ENCODE measurements at places on chromosomes 1 and 21.

- peak; percentile 72 for DNase-seq
These were observed 170.4 kb downstream of the TGFBR3 start for GRCh38 chr1:91715416-91716000.

DNA sequence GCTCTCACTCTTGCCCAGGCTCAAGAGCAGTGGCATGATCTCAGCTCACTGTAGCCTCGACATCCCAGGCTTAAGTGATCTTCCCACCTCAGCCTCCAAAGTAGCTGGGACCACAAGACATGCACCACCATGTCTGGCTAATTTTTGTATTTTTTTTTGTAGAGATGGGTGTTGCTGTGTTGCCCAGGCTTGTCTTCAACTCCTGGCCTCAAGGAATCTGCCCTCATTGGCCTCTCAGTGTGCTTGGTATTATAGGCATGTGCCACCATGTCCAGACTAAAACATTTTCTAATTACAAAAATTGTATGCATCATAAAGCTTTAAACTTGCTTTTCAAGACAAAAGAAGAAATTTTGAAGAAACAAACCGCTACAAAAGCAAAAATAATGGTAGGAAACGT is 20.1 kb downstream of the CBR1 start:
- no peak for DNase-seq

- DNase-seq, result no peak
These were observed 41.2 kb upstream of the IFNLR1 start for GRCh38 chr1:24228311-24228710.

- no peak for DNase-seq
These were observed 258.3 kb downstream of the TOMM20 start for GRCh38 chr1:234870020-234870981.

DNA sequence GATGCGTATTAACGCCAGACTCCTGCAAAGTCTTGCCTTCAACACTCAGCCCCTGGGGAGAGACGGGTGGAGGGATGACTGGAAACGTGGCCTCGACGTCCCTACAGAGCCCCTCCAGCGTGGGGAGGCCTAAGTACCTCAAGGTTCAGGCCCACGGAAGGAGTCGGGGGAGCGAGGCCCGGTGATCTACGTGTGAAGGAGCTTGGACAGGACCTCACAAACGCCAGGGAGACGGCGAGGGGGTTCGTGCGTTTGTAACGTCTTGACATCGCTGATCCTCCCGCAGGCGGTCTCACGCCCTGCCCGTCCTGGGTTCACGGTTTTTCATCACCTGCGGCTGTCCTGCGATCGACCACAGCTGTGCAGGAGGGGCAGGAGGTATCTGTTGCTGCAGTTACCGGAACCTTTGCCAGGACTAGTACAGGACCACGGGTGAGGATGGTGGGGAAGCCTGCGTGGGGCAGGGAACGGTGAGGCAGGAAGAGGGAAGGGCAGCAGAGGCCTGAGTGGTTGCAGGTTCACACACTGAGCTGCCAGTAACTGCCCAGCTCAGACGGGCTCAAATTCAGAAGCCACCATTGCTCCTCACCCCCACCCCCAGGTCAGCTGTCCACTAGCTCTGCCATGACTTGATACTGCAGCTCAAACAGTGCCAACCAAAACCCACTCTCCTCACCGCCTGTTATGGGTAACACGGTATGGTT is 889 bp upstream of the CCNL2 start:
- no peak for DNase-seq

GRCh38 chr1:8076176-8076575 is 50.1 kb upstream of the ERRFI1 start:
- DNase-seq, result no peak

DNA sequence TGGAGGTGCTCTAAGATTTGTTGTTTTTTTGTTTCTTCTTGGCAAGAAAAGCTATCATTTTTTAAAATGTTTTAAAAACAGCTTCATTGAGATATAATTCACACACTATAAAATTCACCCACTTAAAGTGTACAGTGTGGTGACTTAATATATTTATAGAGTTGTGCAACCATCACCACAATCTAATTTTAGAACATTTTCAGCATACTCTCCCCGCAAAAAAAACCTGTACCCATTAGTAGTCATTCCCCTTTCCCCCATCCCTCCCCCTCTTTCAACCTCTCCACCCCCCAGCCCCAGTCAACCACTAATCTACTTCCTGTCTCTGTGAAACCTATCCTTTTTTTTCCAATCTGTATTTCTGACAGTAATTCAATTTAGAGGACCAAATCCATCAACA is 30.6 kb downstream of the ZC3H11B start:
- no peak for DNase-seq

- no peak for DNase-seq
These were observed 40.3 kb upstream of the TRIM67 start for GRCh38 chr1:231121533-231121932.

DNA sequence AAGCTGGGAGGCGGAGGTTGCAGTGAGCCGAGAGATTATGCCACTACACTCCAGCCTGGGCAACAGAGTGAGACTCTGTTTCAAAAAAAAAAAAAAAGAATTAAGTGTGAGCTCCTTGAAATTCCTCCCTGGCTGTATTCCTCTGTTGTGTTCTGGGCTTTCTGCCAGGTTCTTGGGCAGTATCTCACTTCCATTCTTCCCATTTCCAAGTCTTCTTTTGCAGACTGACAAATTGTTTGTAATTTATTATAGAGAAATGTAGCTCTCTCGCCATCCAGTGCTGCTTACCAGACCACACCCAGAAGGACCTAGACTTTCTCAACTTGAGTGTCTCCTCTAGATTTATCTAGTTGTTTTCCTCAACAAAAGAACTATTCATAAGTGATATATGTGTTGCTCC is 105.0 kb upstream of the ADGRL2 start:
- DNase-seq, result no peak

- DNase-seq, result no peak
These were observed 16.8 kb downstream of the S100A7A start for GRCh38 chr1:153432874-153433681.

- no peak for DNase-seq
These were observed 628.1 kb downstream of the PLPP3 start for GRCh38 chr1:55951291-55951690.

GRCh38 chr1:9753121-9753531 is 70.6 kb downstream of the CLSTN1 start:
- no peak for DNase-seq

DNA sequence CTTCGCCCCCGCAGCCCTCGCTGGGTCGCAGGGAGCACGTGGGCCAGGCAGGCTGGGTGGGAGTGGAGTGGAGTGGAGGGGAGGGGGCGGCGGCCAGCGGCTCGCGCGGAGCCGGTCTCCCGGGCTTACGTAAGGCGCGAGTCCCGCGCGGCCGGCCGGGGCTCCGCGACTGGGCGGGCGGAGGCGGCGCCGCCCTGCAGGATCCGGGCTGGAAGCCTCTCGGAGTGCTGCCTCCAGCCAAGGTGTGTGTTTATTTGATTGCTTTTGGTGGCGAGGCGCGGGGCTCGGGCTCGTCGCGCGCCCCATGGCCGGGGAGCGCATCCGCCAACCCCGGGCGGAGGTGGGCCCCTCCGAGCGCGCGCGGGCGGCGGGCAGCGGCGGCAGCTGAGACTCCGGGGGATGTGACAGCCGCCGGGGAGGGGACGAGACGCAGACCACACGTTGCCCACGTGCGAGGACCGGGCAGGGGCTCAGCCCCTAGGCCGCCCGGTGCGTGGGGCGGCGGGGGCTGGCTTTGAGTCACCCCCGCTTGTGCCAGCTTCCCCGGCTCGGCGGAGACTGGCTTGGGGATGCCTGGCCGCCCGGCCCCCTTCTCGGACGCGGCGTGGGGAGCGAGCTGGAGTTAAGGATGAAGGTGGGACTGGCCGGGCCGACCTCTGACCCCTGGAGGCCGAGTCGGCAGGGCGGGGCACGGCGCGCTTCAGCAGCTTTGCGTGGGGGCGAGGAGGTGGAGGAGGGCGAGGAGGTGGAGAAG is 402 bp upstream of the AK4 start:
- no peak for DNase-seq

DNA sequence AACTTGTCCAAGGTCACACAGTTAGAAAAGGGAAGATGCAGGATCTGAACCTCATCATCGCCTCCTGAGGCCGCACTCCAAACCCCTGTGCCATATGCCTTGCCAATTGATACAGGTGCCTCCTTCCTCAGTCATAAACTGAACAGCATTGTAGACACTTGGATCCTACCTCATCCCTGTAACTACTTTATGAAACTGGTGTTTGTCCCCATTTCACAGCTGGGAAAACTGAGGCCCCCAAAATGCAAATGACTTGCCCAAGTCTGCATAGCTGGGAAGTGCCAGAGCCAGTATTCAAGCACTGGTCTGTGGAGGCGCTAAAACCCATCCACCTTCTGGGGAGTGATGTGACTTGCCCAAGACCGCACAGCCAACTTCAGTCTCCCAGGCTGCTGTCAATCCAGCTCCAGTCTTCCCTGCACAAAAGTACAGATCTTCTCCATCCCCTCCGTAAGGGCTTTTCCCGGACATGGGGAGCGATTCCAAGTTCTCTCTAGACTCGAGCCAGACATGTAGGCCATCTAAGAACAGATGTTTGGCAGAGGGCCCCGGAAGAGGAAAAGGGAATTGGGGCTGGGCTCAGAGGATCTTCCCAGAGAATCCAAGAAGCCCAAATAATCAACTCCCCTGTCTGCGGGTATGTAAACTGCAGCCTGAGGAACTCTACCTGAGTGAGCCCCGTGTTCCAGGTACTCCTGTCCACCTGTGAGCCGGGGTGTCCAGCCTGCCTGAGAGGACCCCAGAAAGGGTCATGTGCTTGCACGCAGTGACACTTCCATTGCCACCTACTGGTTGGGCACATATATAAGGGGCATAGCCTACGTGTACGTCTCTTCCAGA is 60.5 kb downstream of the SYT2 start:
- no peak for DNase-seq

DNA sequence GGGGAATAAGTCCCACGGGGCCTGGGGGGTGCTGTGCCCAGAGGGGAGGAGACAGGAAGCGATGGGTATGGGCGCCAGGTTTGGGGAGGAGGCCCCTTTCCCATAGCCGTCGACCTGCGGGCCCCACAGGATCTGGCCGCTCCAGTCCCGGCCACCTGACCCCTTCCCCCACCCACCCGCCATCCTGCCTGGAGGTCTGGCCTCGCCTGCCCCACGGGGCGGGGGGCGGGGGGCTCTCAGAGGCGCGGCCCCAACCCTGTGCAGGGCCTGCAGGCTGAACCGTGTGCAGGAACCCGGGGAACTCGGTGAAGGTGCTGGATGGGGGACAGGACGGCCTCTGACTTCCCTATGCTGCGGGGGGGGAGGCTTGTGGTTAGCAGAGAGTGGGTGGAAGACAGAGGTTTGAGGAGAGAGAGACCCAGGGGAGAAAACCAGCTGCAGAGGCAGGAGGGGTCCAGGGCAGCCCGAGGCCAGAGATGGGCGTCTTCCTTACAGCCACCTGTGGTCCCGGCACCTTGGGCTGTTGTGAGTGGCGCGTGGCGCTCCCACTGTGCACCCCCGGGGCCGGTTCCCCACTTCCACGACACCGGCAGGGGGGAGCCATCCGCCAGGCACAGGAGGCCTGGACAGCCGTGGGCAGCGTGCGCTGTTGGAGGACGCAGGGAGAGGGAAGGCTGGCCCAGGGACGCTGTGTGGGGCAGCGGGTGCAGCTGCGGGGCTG is 2.5 kb upstream of the TNFRSF18 start:
- DNase-seq, result no peak

DNA sequence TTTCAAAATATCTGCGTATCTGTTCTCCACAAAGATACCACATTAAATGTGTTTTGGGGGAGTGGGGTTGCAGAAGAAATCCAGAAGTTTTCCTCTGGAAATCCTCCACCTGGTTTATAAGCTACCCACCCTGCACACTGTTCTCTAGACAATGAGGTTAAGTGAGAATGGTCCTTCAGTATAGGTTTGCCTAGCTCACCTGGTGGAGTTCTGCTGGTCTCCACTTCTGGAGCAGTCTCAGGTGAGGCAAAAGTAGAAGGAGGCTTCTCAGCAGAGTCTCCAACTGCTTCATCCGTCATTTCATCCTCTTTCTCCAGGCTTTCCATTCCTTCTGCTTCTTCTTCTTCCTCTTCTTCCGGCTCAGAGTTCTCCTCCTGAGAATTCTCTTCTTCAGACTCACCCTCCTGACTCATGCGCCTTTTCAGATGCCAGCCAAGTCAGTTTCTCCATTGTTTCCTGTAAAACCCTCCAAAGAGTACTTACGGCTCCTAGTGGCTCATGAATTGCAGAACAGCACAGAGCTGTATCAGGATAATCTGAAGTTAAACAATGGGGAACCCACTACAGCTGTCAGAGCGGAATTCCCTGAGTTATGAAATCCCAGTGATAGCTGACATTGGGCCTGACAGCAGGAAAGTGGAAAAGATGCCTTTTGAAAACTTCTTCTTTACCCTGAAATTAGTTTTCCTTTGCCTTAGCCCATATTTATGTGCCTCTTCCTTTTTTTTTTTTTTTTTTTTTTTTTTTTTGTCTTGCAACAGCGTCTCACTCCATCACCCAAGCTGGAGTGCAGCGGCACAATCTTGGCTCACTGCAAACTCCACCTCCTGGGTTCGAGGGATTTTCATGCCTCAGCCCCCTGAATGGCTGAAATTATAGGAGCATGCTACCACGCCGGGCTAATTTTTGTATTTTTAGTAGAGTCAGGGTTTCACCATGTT is 38.5 kb downstream of the MSTO1 start:
- DNase-seq, result peak; percentile 70

GRCh38 chr1:230787471-230787870 is 40.3 kb downstream of the CAPN9 start:
- no peak for DNase-seq

- no peak for DNase-seq
These were observed 261.5 kb downstream of the SMYD3 start for GRCh38 chr1:246245541-246245940.

DNA sequence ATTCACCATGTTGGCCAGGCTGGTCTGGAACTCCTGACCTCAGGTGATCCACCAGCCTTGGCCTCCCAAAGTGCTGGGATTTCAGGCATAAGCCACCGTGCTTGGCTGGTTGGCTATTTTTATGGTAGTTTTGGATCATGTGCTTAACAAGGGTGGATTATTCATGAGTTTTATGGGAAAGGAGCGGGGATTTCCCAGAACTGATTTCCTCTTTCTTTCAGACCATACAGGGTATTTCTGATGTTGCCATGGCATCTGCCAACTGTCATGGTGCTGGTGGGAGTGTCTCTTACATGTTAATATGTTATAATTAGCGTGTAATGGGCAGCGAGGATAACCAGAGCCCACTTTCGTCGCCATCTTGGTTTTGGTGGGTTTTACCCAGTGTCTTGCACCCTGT is 3.2 kb downstream of the TRPM2 start:
- no peak for DNase-seq

- DNase-seq, result no peak
These were observed 28.4 kb upstream of the BCAS2 start for GRCh38 chr1:114609826-114610225.

DNA sequence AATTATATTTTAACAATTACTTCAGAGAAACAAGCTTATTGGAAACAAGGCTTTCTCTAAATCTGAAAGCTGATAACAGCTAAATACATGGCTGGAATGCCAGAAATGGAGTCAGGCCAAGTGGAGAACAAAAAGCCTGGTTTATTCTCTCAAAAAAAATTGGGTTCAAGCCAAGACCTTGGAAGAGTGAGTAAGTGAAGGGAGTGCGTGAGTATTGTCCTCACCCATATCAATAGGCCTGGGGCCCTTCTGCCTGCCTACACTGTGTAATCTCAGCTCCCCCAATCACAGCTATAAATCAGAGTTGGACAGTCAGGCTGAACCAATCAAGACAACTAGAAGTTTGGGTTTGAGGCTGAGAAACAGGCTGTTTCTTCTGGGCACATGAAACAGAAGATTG is 7.4 kb downstream of the KYAT3 start:
- DNase-seq, result peak; percentile 67

Data from right lung (tissue), 10 donors.